ENCODE measurements at places on chromosomes 1 and 21.

- DNase-seq = no peak
Measured at GRCh38 chr1:182109771-182110170, 48.3 kb upstream of the ZNF648 start.

- no peak for DNase-seq
Measured at GRCh38 chr1:229619614-229620013, 6.3 kb downstream of the TAF5L start.

- no peak for DNase-seq
Measured at GRCh38 chr1:22494144-22494543, 42.5 kb downstream of the ZBTB40 start.

DNA sequence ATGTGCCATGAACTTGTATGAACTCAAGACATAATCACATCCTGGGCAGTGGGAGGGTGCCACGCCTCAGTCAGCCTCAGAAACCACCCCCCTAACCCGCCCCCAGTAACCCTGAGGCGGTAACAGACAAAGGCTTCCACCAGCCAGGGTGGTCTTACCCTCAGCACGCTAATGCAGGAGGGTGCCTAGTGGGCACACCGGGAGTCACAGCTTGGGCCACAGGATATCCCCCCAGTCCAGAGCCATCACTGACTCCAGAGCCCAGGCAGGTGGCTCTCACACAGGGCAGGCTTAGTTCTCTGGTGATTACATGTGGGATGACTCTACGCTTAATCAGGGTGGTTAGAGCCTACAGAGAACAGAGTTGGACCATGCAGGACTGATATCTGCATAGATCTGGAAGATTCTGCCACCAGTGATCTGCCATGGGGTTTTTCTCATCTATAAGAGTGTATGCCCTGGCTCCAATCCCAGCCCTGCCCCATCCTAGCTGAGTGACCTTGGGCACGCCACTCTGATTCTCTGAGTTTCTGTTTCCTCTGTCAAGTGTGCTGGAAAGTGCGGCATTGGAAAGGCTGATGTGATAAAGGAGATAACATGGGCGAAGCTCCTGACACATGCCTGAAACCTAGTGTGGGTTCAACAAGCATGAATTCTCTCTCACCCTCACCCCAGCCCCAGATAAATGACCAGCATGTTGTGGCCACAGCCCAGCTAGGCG lies 27.3 kb downstream of the OPTC start:
- DNase-seq = no peak

DNA sequence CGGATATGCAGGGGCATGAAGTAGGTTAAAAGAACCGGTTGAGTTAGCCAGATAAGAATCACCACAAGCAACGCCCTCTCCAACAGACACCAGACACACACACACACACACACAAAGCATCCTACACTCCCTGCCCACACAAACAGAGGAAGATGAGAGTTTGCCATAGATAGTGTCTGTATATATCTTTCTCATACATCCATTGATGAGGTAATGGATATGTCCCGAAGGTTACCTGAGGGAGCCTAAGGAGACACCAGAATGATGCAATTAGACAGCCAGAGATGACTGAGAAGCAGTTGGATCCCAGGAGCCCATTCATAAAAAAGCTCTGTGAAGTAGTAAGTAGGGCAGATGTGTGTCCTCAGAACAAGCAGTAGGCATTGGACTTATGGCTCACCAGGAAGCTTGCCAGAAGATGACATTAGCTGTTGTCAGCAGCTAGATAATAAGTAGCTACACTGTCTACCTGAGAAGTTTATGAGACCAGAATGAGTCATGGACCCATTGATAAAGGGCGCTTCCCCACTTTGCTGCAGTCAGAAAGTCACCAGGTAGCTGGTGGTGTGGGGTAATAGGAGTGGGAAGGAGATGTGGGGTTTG lies 247.0 kb downstream of the KCNT2 start:
- no peak for DNase-seq

DNA sequence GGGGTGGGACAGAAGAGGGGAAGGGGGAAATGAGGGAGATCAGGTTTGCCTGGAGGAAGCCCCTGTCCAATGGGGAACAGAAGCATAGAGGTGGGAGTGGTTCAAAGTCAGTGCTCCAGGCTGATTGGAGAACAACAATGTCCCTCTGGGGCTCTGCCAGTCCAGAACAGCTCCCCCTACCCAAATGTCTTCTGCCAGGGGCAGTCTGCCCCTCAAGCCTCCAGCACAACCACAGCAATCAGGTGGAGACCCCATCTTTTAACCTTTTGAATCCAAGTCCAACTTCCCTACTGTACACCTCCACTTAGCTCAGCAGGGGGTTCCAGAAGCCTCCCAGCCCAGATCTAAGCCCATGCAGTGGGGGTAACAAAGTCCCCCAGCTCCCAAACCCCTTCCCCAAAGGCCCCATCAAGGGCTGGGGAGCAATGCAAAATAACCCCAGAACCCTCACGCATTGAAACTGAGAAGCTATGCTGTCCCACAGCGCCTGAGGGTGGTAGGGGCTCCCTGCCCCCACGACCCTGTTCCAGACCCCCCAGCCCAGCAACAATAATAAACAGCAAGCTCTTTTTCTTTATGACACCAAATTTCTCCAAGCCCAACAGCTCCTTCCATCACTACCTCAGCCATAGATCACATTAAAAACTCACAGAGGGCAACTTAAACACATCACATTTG lies 3.3 kb downstream of the AHDC1 start:
- peak; percentile 9 for DNase-seq

DNA sequence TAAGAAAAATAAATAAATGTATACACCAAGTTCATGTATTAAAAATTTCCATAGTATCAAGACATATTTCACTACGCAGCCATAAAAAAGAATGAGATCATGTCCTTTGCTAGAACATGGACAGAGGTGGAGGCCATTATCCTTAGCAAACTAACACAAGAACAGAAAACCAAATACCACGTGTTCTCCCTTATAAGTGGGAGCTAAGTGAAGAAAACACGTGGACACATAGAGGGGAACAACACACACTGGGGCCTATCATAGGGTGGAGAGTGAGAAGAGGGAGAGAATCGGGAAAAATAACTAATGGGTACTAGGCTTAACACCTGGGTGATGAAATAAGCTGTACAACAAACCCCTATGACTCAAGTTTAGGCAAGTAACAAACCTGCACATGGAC lies 552.4 kb upstream of the PBX1 start:
- DNase-seq = no peak

DNA sequence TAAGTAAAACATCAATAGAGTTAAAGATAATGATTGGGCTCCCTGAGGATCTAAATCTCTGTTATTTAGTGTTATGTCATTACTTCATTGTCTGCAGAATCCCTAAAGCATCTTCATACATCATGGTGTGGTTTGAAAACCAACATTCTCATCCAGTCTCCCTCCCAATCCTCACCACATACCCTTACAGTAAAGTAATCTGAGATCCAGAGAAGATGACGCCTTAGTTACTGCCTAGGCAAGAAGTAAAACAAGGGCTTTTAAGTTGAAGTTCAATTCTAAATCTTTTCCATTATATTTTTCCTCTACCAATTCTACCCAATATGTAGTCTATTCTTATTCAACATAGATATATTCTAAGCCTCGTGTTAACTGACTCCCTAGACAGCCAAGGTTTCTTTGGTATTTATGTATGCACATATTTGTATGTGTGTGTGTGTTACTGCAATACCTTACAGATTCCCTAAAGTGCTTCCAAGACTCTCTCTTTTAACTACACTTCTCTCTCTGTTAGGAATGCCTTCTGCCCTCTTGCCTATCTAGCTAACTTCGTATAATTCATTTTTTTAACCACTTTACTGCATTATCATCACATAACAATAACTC lies 17.3 kb downstream of the DPH5 start:
- no peak for DNase-seq

GRCh38 chr1:82318265-82318664 lies 517.5 kb downstream of the ADGRL2 start:
- no peak for DNase-seq

- no peak for DNase-seq
Measured at GRCh38 chr21:14526199-14526598, 19.9 kb downstream of the SAMSN1 start.

- no peak for DNase-seq
Measured at GRCh38 chr1:150575072-150575489, 4.3 kb downstream of the MCL1 start.

GRCh38 chr1:67468066-67468718 lies 38.0 kb upstream of the SERBP1 start:
- DNase-seq = no peak

DNA sequence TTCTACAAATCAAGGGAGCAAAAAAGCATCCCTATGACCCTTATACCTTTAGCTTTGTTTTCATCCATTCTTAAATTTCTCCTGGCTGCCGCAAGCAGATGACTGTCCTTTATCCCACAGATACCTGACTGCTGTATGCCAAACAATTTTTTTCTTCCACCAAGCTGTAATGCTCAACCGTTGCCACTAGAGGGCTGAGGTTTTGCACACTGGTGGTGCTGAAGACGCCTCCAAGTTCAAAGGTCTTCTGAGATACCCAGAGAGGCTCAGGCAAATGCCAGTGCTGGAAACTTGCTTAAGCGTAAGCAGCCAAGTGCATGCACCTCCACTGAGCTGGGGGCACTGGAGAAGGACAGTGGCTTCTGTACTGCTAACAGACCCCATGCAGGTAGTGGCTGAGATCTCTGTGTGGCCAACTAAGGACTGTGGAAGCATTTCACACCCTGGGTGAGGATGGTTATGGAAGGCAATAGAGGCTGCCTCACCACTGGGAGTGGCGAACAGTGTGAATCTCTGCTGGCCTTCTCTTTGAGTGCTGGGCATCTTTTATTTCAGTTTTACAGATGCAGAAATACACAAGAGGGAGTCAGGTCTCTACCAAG lies 28.5 kb downstream of the CNIH3 start:
- no peak for DNase-seq

DNA sequence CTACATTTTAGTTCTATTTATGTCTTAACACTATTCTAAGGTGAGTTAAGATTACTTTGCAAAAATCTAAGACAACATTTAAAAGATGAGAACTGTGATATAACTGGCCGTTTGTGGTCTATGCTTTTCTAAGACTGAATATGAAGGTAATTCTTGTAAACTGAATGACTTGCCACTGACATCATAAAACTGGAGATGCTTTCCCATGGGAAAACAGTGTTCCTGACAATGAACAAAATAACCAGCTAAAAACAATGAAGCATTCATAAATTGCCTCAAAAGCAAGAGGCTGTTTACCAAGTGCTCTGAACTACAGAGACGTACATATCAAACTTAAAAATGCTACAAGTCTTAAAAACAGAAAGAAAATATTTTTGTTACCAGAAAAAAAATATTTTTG lies 54.7 kb downstream of the APP start:
- DNase-seq = no peak

DNA sequence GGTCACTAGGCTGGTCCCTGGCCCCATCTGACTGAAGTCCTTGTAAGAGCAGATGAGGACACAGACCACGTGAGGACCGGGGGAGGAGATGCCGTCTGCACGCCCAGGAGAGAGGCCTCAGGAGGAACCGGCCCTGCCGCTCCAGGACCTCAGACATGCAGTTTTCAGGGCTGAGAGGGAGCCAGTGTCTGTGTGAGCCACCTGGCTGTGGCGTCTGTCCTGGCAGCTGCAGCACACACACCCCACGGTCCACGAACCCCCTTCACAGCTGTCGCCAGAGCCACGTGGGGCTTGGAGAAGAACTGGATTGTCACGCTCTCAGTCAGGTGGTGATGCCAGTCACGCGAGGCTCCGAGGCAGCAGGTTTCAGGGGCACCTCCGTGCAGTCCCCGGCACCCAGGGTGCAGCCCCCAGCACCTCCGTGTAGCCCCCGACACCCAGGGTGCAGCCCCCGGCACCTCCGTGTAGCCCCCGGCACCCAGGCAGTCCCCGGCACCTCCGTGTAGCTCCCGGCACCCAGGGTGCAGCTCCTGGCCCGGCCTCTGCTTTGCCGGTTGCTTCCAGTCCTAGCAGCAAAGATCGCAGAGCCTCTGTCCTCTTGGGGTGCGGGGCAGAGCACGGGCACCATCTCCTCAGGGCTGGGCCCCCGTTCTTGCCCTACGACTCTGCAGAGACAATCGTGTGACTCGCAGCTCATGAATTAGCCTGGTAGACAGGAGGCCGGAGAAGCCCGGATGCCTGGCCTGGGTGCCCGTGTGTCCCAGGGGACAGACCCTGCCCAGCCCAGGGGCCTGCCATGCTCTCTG lies 19.0 kb upstream of the SUMO3 start:
- no peak for DNase-seq

GRCh38 chr1:29695803-29696202 lies 459.5 kb downstream of the PTPRU start:
- DNase-seq = no peak

DNA sequence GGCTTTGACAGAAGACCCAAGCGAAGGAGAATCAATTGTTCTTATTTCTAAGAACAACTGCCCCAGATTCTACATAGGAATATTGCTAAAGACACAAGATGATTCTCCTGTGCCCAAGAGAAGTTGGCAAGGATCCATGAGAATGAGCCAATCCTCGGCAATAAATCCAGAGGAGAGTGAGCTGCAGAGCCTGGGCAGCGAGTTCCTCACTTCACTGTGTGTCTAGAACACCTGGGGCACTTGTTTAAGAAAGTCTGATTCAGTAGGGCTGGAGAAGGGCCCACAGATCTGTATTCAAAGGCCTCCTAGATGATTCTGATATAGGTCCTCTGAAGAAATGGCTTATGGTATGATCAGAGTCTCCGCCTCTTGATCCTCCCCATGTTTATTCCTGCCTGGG lies 31.8 kb downstream of the GADD45A start:
- DNase-seq = no peak

- peak; percentile 8 for DNase-seq
Measured at GRCh38 chr1:158037866-158038359, 44.5 kb downstream of the KIRREL1 start.

DNA sequence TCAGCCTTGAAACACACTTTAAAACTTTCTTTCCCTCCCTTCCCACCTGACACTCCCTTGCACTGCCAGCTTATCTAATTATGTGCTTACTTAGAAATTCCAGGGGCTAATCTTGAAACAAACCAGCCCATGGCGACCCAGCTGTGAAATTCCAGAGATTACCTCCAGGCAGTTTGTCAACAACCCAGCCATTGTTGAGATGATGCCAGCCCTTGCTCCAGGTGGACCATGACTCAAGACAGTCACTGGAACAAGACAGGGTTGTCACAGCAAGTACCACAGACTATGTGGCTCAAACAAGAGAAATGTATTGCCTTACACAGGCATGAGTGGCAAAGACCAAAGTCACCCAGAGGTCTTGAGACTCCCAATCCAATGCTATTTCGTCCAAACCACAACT lies 7.9 kb downstream of the FYB2 start:
- DNase-seq = no peak

GRCh38 chr1:30569384-30569783 lies 154.0 kb downstream of the MATN1 start:
- DNase-seq = no peak

- DNase-seq = no peak
Measured at GRCh38 chr1:175195798-175196197, 3.2 kb upstream of the KIAA0040 start.
